ENCODE measurements at places on chromosomes 7 and 10.

GRCh38 chr7:74286131-74286530, 3.1 kb upstream of the CLIP2 start:
- no peak for DNase-seq

DNA sequence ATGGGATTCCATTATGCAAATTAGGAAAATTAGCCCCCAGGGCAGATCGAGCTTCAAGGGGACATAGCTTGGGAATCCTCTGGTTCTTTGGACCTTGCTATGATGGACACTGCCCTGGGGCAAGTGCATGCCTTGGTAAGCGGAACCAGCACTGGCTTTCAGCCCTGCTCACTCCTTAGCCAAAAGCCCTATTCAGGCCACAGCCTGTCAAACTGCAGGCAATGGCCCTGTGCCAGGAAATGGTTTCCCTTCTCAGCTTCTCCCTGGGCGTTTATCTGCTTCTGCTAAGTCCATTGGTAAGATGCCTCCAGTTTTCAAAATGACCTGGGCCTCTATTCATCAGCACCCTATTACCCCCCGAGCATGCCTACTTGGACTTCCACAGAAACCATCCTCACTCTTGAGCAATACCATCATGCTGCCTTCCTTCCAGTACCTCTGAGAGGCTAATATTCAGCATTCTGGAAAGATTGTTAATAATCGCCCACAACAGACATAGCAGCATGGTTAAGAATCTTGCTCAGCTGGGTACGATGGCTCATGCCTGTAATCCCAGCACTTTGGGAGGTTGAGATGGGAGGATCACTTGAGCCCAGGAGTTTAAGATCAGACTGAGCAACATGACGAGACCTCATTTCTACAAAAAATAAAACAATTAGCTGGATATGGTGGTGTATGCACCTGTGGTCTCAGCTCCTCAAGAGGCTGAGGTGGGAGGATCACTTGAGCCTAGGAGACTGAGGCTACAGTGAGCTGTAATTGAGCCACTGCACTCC, 918.6 kb upstream of the AUTS2 start:
- no peak for DNase-seq

GRCh38 chr7:85457911-85458310, 271.1 kb upstream of the SEMA3D start:
- no peak for DNase-seq

- peak; percentile 22 for DNase-seq
Measured at GRCh38 chr7:143884969-143885559, 16.9 kb downstream of the TCAF1 start.

GRCh38 chr7:25303281-25304181, 75.2 kb upstream of the NPVF start:
- DNase-seq = no peak

DNA sequence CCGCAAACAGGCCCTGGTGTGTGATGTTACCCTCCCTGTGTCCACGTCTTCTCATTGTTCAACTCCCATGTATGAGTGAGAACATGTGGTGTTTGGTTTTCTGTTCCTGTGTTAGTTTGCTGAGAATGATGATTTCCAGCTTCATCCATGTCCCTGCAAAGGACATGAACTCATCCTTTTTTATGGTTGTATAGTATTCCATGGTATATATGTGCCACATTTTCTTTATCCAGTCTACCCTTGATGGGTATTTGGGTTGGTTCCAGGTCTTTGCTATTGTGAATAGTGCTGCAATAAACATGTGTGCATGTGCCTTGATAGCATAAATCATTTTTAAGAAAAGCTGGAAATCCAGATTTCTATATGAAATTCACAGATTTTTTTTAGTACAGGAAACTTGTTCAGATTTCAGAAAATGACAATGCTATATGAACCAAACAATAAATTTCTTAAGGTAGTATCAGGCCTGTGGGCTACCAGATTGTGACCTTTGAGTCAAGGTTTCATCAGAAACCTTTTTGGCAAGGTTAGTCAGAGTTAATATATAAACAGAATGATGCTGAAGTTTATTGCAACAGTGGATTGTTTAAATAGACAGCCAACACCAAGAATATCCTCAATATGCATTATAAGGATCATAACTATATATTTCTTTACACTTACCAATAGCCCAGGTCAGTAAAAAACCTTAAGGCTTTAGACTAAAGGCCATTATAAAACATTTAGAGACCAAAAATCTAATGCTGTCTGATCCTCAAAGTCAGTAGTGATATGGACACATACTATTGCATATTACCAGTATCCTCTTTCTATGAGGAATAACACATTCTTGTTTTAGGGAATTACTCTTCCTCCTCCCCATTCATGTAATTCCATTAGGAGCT, 68.7 kb upstream of the PAPSS2 start:
- no peak for DNase-seq

DNA sequence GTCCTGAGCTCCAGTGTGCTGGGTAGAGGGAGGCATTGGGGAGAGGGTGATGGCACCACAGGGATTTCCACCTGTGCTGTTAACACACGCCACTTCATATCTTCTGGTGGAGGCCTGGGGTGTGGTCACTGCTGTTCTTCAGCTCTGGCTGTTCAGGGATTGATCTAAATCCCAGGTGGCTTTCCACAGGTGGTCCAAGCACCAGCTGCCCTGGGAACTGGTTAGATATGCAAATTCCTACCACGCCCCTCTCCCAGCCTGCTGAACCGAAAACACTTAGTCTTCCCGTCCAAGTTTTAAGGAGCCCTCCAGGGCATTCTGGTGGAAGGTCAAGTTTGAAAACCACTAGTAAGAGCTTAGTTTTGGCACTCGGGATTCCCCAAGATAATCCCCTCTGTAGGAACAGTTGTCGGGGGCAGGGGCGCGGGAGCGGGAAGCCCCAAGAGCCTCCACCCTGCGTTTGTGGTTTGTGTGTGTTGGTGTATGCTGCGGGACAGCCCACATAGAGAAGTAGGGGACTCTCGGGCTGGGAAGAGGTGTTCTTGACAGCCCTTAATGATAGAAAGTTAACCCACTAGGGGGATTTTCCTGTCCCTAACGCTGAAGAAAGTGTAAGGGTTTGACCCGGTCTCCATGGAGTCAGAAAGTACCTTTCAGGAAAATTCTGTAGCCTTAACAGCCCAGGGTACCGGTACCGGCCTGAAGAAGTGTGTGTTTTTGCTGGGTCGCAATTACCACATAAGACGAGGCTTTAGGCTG, 5.1 kb downstream of the DEPP1 start:
- no peak for DNase-seq

- DNase-seq = no peak
Measured at GRCh38 chr7:153616711-153617325, 435.4 kb upstream of the DPP6 start.

DNA sequence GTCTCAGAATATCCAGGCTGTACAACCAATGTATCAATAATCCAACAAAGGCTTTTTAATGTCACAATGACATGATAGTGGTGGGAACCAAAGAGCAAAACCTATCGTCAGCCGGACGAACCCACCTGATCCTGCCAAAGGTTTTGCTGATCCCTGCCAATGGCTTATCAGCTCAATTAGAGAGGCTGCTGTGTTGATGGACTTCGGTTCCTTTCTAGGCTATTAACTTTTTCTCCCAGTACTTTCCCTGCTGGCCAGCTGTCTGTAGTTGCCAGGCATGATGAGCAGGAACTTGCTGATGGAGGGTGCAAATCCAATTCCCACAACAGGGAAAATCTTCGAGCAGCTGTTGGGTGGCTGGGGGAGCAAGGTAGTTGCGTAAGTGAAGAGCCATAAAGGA, 2.4 kb downstream of the LMOD2 start:
- DNase-seq = no peak

DNA sequence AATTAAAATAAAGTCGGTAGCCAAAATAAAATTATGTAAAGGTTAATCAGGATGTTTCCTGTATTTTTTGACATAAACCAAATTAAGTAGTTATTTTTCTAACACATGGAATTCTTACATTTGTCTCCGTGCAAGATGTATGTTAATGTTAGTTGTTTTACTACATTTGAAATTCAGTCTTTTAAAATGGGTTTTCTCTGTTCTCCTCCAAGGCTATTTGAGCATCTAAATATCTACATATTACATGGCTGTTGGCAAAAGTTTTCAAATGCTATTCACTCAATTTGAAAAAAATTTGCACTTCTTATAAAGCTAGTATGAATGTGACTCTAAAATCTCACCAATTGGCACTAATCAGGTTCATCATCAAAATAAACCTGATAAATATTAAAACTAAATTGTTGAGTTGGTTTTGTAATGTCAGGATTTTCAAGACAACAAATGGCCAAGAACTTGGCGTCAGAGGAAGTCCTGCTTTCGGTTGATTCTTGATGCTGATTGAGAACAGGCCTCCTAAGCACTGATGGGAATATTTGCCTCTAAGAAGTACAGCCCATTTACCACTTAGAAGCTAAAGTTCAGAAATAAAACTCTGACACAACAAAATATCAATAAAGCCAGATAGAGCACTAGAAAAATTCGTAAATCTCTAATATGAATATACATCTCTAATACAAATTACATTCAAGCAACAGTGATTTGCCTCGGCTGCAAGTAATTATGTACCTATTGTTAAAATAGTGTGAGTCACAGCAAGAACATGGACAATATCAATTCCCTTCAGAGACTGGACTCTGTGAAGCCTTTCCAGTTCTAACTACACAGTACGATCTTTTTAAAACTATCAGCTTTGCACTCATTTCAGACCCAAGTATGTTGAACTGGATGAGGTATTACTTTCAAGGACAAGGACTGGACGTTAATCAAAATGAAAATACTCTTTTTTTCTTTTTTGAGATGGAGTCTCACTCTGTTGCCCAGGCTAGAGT, 733.1 kb upstream of the C7orf33 start:
- DNase-seq = no peak

DNA sequence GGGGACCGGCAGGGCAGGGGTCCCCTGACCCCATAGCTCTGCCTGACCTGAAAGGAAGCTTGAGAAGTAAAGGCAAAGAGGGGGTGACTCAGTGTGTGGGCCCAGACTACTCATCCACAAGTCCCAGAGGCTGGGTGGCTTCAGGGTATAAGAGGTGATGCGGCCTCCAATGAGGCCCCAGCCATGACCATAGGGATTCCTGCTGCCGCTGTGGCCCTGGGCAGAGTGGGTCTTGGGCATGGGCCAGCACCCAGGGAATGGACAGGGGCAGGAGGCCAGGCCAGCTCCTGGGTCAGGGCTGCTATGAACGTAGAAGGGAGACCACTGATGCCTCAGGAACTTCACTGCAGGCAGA, 64.4 kb upstream of the EBF3 start:
- DNase-seq = no peak

DNA sequence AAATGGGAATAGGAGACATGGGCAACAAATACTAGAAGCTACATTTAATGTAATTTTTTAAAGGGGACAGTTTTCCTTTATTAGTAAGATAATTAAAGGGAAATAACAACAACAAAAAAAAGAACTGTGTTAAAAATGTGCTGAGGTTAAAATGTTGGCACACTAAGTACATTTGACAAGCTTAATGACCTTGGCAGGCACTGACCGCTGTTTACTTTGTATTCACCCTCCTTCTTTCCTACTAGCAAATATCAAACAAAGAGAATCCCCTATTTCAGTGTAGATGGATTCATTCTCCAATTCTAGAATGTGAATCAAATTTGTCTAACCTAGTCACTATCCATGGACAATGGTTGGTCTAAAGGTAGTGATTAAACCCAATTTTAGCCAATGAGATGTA, 77.5 kb upstream of the TOMM7 start:
- DNase-seq = no peak

GRCh38 chr10:97736403-97736901, 476 bp upstream of the ZFYVE27 start:
- no peak for DNase-seq

All from activated T-cell treated with anti-CD3 and anti-CD28 coated beads, Interleukin-2, amount 50 U/mL, for 1 hour (primary cell).